ENCODE measurements at places on chromosomes 16 and 17. TPM values are rescaled to one million over a fixed set of nuclear protein-coding genes. Genes with fewer than 3 reads are reported as not detected.

The STH gene
- not detected for total RNA-seq

The TGFB1I1 gene
- total RNA-seq: 0.30 TPM

The CAMKK1 gene
- total RNA-seq: 7.5 TPM

The IL17C gene
- total RNA-seq: not detected

The CPHXL2 gene
- not detected for total RNA-seq

Data from activated T-cell treated with anti-CD3 and anti-CD28 coated beads, Interleukin-2, amount 50 U/mL, for 4 hours (primary cell).